ENCODE measurements at places on chromosomes 3 and 15.

- DNase-seq: no peak
Measured at GRCh38 chr3:114454551-114455251, 160.9 kb downstream of the TIGIT start.

- DNase-seq: no peak
Measured at GRCh38 chr3:57980416-57980815, 27.8 kb upstream of the FLNB start.

DNA sequence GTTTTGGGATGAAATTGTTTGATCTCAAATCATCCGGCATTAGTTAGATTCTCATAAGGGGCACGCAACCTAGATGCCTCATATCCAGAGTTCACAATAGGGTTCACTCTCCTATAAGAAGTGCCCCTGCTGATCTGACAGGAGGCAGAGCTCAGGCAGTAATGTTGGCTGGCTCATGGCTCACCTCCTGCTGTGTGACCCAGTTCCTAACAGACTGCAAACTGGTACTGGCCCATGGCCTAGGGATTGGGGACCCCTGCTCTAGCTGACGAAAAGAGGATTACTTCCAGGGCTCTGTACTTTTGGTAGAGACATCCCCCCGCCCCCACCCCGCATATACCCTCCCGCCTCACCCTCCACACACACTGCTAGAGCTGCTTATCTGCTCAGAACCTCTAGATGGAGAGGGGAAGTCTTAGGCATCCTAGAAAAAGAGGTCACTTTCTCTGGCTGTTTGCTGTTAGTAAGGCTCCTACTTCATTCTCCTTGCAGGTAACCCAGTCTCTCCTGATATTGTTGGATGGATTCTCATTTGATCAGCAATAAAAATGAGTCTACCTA, 923.1 kb downstream of the CADM2 start:
- no peak for DNase-seq

GRCh38 chr3:51982352-51982837, 940 bp upstream of the ACY1 start:
- no peak for DNase-seq

GRCh38 chr3:62892951-62893350, 17.7 kb upstream of the CADPS start:
- no peak for DNase-seq

DNA sequence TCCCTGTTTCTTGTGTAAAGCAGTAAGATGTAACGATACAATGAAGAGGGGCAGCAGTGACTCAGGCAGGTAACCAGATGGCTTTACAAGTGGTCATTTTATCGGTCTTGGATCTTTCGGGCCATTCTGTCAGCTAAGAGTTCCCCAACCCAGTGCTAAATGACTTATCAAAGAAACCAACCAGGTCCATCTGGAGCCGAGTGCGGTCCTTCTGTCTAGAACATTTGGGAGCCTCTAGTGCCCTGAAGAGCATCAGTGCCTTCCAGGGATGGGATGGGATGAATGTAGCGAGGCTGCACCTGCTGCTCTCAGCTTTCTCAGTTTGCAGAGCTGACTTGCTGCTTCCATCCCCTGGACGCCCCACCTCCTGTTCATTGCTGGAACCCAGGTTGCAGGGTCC, 131.7 kb upstream of the AGBL1 start:
- no peak for DNase-seq

DNA sequence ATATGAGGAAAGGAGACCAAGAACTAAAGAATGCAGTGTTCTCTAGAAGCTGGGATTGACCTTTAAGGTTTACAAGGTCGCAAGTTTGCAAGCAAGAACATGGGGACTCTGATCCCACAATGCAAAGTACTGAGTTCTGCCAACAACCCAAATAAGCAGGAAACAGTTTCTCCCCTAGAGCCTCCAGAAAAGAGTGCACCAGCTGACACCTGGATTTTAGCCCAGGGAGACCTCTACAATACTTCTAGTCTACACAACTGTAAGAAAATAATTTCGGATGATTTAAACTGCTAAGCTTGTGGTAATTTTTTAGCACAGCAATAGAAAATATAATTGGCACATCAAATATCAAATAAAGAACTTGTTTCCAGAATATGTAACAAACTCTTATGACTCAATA, 46.4 kb downstream of the EHHADH start:
- DNase-seq: no peak

Measured in RWPE2 (cell line).